ENCODE measurements at places on chromosomes 3 and 15. TPM values are rescaled to one million over a fixed set of nuclear protein-coding genes. Genes with fewer than 3 reads are reported as not detected.

GRCh38 chr3:147407114-147407497 lies 763 bp upstream of the ZIC4 start:
- no peak for DNase-seq

SLC28A2 gene
- not detected for total RNA-seq

SKIL gene
- 55.7 TPM for total RNA-seq

POLG gene
- total RNA-seq = 130 TPM

IL12A gene
- total RNA-seq = 3.0 TPM

All from naive thymus-derived CD8-positive, alpha-beta T cell (primary cell).